ENCODE measurements at places on chromosomes 11 and 22. TPM values are rescaled to one million over a fixed set of nuclear protein-coding genes. Genes with fewer than 3 reads are reported as not detected.

The CYTH4 gene
- total RNA-seq = 227 TPM

DNA sequence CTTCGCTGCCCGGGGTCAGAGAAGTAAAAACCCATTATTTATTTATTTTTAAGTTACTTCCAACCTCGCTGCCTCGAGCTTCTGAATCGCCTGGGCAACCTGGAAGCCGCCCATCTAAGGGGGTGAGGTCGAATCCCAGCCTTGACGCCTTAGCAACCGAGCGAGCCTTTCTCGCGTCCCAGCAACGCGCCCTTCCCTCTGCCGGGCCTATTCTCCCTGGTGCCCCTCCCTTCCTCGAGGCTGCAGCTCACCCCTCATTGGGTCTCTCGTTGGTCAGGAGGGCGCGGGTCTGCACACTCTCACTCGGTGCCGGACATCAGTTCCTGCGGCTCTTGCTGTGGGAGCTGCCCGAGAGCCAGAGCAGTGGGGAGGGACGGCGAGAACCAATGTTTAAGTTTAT, at the start of gene CCDC81:
Gene CCDC81 (plus strand): TSS at position 302 of the 400 bp plus-strand sequence. CDS start 277 bp downstream, outside the sequence.
- no peaks in the 10 kb centered on the region for H3K4me1 ChIP-seq
- no peak for DNase-seq
- H3K27me3 ChIP-seq = no peaks in the 10 kb centered on the region
- no peak within 1 kb of the TSS for H3K27ac ChIP-seq
- no peak within 1 kb of the TSS for H3K4me3 ChIP-seq

- no peaks in the 10 kb centered on the region for H3K4me1 ChIP-seq
- H3K27me3 ChIP-seq = no peaks in the 10 kb centered on the region
- H3K27ac ChIP-seq = no peak overlapping the region
- DNase-seq = no peak
Observed at GRCh38 chr11:16377746-16378145, 21.4 kb upstream of the SOX6 start.

- DNase-seq = no peak
- no peaks in the 10 kb centered on the region for H3K4me1 ChIP-seq
- H3K36me3 ChIP-seq = no peaks in the 10 kb centered on the region
- no peaks in the 10 kb centered on the region for H3K27me3 ChIP-seq
- no peak overlapping the region for H3K27ac ChIP-seq
Observed at GRCh38 chr11:109298865-109299264, 123.1 kb upstream of the C11orf87 start.

DNA sequence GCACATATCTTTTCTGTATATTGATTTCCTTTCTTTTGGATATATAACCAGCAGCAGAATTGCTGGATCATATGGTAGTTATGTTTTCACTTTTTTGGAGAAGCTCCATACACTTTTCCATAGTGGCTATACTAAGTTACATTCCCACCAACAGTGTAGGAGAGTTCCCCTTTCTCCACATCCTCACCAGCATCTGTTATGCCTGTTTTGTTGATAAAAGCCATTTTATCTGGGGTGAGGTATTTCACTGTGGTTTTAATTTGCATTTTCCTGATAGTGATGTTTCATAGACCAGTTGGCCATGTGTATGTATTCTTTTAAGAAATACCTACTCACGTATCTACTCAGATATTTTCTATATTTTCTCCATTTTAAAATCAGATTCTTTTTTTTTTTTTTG, 419.3 kb upstream of the FAT3 start:
- no peak overlapping the region for H3K27ac ChIP-seq
- no peaks in the 10 kb centered on the region for H3K36me3 ChIP-seq
- H3K27me3 ChIP-seq = no peaks in the 10 kb centered on the region
- DNase-seq = no peak

GRCh38 chr11:102798012-102798746, at the start of gene MMP1:
MMP1 (minus strand) TSS chr11:102798160; CDS start chr11:102798092, 68 bp downstream.
- H3K27ac ChIP-seq = no peak within 1 kb of the TSS
- no peaks in the 10 kb centered on the region for H3K27me3 ChIP-seq
- DNase-seq = no peak
- no peaks in the 10 kb centered on the region for H3K36me3 ChIP-seq
- no peaks in the 10 kb centered on the region for H3K4me1 ChIP-seq

GRCh38 chr11:134638796-134639430, 226.9 kb upstream of the B3GAT1 start:
- DNase-seq = no peak
- no peaks in the 10 kb centered on the region for H3K36me3 ChIP-seq
- no peak overlapping the region for H3K4me3 ChIP-seq

DNA sequence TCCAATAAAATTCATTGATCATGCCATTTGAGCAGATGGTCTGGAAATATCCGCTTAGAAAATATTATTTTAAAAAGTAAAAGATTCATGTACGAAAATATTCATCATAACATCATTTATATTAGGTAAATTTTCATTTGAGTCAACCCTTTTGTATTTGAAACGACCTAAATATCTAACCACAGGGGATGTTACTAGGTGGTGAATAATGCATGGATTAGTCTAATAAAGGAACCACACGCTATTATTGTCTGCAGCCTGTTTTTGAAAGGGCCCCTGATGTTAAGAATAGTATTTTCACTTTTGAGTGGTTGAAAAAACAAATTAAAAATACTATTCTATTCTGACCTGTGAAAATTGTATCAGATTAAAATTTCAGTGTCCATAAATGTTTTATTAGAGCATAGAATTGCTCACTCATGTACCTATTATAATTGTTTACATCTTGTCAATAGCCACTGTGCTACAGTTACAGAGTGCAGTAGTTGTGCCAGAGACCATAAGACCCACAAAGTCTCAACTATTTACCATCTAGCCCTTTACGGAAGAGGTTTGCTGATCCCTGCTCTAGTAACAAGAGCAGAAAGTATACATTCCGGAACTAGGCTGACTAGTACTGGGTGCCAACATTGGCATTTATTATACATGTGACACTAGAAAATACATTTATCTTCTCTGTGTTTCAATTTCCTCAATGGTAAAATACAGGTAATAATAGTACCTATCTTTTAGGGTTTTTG, 176.1 kb downstream of the LRRC4C start:
- no peaks in the 10 kb centered on the region for H3K4me1 ChIP-seq
- no peaks in the 10 kb centered on the region for H3K36me3 ChIP-seq
- H3K27ac ChIP-seq = no peak overlapping the region
- no peaks in the 10 kb centered on the region for H3K27me3 ChIP-seq
- DNase-seq = no peak

The PRR33 gene
- total RNA-seq = not detected

DNA sequence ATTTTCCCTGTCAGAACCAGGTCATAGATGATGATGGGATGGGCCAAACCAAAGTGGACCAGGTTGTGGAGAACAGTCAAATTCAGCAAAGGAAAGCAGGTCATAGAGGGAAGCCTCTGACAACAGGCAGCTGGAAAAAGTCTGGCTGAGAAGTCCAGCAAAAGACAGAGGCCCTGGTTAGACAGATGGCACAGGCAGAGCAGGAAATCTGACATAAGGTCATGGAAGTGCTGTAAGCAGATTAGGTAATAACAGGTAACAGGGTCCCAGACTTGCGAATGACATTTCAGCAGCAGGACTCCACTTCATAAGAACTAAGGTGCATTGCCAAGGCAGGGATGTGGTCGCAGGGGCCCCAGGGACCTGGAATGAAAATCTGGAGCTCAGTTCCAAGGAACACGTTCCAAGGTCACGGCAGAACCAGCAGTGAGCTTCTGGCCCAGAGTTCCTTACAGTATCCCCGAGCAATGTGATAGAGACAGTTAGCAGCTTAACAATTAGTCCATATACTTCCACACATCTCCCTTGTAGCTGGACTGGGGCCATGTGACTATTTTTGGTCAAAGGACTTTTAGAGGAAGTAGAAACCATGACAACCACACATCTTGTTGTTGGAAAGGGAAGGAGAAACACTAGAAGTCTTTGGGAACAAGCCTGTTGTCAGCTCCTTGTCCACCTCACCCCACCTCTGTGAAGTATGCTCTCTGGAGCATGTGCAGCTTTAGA, 75.4 kb downstream of the ME3 start:
- no peak for DNase-seq
- no peak overlapping the region for H3K27ac ChIP-seq
- H3K4me1 ChIP-seq = peaks cover 7% of the 10 kb centered on the region
- no peak overlapping the region for H3K4me3 ChIP-seq
- H3K27me3 ChIP-seq = no peaks in the 10 kb centered on the region

The OR51I1 gene
- total RNA-seq = not detected

- H3K27me3 ChIP-seq = no peaks in the 10 kb centered on the region
- no peaks in the 10 kb centered on the region for H3K36me3 ChIP-seq
- no peak overlapping the region for H3K27ac ChIP-seq
- H3K4me3 ChIP-seq = no peak overlapping the region
- no peak for DNase-seq
Observed at GRCh38 chr22:49334449-49334789, 493.3 kb downstream of the BRD1 start.

DNA sequence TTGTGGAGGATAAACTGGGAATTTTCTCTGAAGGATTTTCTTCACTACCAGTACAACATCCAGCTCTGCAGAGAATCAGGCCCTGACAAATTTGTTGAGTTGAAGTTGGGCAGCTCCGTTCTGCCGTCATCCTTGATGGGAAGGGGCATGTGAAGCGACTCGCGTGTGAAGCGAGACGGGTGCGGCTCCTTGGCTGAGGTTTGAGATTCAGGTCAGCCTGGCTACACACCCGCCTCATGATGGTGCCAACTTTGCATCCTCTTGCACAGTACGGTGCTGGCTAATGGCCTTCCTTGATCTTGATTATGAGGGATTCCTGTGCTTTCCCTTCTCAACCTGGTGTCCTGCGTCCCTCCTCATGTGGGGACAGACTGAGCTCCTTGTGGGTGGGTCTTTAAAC, 19.7 kb upstream of the CDC42EP2 start:
- no peak for DNase-seq
- H3K4me1 ChIP-seq = no peaks in the 10 kb centered on the region
- no peak overlapping the region for H3K4me3 ChIP-seq
- no peaks in the 10 kb centered on the region for H3K27me3 ChIP-seq

DNA sequence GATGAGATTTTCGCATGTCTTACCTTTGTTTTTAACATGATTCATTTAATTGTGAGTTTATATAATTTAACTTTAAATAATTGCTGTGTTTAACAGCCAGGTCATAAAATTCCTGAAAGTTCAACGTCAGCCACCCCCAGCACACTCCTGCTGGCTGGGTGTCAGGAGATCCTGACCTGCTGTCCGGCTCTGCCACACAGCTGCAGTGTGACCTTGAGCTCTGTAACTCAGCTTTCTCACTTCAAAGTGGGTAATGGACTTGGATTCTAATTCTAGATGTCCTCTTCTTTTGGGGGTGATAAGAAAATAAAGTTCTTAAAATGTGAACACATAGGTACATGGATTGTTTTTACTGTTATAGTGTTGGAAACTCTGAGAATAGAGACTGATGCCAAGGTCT, 10.9 kb downstream of the VPS26B start:
- no peak for DNase-seq
- H3K27ac ChIP-seq = no peak overlapping the region
- peaks cover 4% of the 10 kb centered on the region for H3K36me3 ChIP-seq
- H3K4me3 ChIP-seq = no peak overlapping the region
- no peaks in the 10 kb centered on the region for H3K27me3 ChIP-seq

The TNNI2 gene
- 8.8 TPM for total RNA-seq

GRCh38 chr22:22767876-22768602, 119.6 kb upstream of the IGLL5 start:
- no peak for DNase-seq
- H3K36me3 ChIP-seq = no peaks in the 10 kb centered on the region
- H3K4me1 ChIP-seq = no peaks in the 10 kb centered on the region
- H3K27ac ChIP-seq = no peak overlapping the region
- no peak overlapping the region for H3K4me3 ChIP-seq

The LRRC74B gene
- total RNA-seq = not detected

DNA sequence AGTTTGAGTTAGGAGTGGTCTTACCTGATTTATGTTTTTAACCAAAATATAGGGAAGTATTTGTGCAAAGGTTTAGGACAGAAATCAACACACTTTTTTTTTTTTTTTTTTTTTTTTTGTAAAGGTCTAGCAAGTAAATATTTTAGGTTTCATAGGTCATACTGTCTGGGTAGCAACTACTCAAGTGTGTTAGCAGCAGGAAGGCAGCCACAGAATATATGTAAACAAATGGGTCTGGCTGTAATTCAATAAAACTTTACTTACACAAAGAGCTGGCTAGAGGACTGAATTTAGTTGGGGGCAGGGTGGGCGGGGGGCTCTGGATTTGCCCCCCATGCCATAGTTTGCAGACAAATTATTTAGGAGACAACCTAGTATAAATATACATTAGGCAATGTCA, 510.4 kb downstream of the NELL1 start:
- H3K27ac ChIP-seq = no peak overlapping the region
- H3K36me3 ChIP-seq = no peaks in the 10 kb centered on the region
- no peak overlapping the region for H3K4me3 ChIP-seq
- H3K27me3 ChIP-seq = no peaks in the 10 kb centered on the region
- no peaks in the 10 kb centered on the region for H3K4me1 ChIP-seq

DNA sequence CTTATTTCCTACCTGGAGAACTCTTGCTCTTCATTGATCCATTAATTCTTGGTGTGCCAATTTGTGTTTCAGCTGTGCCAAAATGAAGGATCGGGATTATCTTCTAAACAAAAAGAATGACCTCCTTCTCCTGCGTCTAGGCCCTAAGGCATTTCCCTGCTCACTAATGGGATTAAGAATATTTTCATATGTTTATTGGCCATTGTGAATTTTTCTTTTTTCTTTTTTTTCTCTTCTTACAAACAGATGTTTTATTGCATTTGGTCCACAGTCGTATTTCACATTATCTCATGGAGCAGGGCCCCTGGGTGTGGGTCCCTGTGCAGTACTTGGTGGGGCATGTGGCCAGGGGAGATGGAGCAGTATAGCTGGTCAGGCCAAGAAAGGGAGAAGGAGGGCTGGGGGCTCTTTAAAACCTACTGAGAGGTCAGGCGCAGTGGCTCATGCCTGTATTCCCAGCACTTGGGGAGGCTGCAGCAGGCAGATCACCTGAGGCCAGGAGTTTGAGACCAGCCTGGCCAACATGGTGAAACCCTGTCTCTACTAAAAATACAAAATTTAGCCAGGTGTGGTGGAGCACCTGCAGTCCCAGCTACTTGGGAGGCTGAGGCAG, 35.3 kb upstream of the HORMAD2 start:
- H3K36me3 ChIP-seq = no peaks in the 10 kb centered on the region
- no peaks in the 10 kb centered on the region for H3K27me3 ChIP-seq
- no peak for DNase-seq
- H3K4me1 ChIP-seq = peaks cover 8% of the 10 kb centered on the region
- no peak overlapping the region for H3K4me3 ChIP-seq
- no peak overlapping the region for H3K27ac ChIP-seq

- no peaks in the 10 kb centered on the region for H3K4me1 ChIP-seq
- no peaks in the 10 kb centered on the region for H3K27me3 ChIP-seq
- DNase-seq = no peak
- H3K36me3 ChIP-seq = no peaks in the 10 kb centered on the region
- no peak overlapping the region for H3K27ac ChIP-seq
Observed at GRCh38 chr11:45166604-45166897, 20.1 kb downstream of the PRDM11 start.

The MPPED2 gene
- not detected for total RNA-seq

GRCh38 chr11:60485987-60486386, 6.6 kb upstream of the MS4A12 start:
- H3K27me3 ChIP-seq = no peaks in the 10 kb centered on the region
- no peak for DNase-seq
- no peaks in the 10 kb centered on the region for H3K4me1 ChIP-seq
- H3K36me3 ChIP-seq = no peaks in the 10 kb centered on the region
